ENCODE measurements at places on chromosomes 6 and 20.
A peak's percentile ranks its signal among the peaks of the same experiment; 100 is the strongest.

- DNase-seq, result no peak
These were observed 29.7 kb upstream of the GCNT2 start for GRCh38 chr6:10491463-10491862.

DNA sequence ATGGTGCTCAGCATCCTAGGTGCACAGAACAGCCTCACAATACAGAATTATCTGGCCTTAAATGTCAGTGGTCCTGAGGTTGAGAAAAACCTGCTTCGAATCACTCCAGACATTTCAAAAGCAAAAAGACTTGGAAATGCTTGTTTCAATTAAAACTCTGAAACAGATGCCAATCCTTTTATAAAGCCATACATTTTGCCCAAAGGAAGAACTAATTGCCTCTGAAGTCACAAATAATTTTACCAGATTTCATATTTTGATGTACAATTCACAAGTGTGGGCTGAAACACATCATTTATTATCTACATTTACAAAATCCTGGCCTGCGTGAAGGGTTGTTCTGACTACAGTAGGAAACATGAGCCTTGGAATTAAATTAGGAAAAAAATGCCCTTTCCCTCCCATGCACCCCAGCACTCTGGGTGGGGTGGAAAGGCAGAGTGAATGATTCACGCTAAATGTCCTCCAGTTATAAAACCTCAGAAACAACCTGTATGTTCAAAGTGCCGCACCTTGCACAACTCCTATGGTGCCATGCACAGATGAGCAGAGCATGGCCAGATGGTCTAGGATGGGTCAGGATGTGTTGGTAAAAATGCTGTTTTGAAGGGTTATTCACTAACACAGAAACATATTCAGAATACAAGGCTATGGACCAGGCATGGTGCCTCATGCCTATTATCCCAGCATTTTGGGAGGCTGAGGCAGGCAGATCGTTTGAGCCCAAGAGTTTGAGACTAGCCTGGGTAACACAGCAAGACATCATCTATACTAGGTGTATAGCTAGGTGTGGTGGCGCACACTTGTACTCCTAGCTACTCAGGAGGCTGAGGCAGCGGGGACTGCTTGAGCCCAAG lies 87.0 kb downstream of the ZMYND8 start:
- no peak for DNase-seq

DNA sequence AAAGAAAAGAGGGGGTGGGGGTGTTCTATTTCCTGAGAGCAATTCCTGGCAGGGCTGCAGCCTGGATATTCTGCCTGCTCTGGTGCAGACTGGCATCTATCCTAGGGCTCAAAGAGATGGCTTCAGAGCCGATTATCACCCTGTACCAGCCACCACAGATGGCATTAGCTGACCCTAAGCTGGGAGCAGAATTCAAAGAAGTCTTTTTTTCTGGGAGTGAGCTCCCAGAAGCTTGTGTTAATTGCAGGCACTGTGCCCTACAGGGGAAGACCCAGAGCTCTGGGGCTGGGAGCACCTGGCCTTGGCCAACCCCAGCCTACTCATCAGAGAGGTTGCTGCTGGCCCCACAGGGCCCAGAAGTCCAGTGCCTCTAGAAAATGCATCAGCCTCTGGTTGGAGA lies 85.9 kb downstream of the PXDC1 start:
- no peak for DNase-seq

DNA sequence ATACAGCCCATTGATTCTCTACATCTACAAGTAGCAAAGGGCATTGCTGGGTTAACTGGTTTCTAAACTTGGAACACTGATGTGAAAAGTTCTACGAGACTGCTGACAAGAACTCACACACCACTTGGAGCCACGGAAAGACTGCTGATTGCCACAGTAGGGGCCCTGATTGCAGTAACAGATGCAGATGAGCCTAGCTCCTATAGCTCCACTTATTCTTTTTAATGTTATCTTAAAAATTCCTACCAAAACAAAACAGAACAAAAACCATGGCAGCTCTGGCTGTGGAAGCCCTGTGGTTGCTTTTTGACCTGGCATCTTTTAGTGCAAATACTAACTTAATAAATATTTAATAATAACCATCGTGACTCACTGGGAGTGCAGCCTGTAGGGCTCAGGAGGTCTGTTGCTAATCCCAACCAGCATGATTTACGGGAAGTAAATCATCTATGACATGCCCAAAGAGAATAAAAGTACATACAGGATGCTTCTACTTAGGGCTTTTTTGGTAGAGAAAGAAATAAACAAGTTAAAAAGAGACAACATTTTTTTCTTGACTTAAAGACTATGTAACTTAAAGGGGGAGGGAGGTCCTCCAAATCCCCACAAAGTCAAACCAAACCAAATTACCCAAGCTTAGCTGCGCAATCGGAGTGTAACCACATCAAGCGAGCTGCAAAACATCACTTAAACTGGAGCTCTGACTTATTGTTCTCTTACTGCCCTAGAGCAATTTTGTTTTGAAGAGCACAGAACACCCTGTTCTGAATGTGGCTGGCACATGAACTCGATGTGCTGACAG lies 87.2 kb downstream of the FKBP5 start:
- DNase-seq, result peak; percentile 74

GRCh38 chr20:2386516-2387179 lies 5.9 kb downstream of the TGM6 start:
- DNase-seq, result peak; percentile 3

- peak; percentile 79 for DNase-seq
These were observed 1.4 kb upstream of the LRRN4 start for GRCh38 chr20:6055161-6055783.

GRCh38 chr6:5089481-5090438 lies 4.6 kb downstream of the PPP1R3G start:
- DNase-seq, result peak; percentile 47

GRCh38 chr20:3307078-3307477 lies 68.1 kb upstream of the SLC4A11 start:
- DNase-seq, result no peak

DNA sequence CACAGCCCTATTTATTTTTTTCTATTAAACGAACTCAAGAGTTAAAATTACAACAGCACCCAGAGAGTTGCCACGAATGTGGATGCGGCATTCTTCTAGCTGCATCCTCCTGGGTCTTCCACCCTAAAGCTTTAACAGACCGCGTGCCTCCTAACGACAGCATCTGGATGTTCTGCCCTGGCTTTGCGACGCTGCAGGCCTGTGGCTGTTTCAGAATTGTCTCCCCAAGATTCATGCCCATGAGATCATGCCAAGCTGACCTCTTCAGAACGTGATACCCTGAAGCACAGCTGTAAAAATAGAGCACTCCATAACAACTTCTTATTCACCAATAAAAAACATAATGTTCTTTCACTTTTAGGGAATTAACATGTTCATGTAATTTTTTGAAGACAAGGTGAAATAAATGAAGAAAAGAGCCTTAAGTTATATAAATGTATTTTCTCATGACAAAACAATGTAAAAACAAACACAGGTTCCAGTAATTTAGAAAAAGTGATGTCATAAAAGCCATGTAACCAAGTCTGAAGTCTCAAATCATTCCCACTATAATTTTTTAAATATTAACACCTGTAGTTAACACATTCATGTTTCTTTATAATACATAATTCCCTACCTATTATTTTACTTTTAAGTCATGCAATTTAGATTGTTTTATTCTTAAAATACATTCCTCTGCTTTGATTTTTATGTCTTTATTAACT lies 26.5 kb downstream of the HIVEP2 start:
- no peak for DNase-seq

- DNase-seq, result peak; percentile 76
These were observed 225.7 kb downstream of the UST start for GRCh38 chr6:148972481-148972880.

GRCh38 chr6:161411265-161411944 lies 137.5 kb upstream of the AGPAT4 start:
- peak; percentile 83 for DNase-seq

GRCh38 chr6:21005816-21006570 lies 471.7 kb downstream of the CDKAL1 start:
- DNase-seq, result peak; percentile 96

DNA sequence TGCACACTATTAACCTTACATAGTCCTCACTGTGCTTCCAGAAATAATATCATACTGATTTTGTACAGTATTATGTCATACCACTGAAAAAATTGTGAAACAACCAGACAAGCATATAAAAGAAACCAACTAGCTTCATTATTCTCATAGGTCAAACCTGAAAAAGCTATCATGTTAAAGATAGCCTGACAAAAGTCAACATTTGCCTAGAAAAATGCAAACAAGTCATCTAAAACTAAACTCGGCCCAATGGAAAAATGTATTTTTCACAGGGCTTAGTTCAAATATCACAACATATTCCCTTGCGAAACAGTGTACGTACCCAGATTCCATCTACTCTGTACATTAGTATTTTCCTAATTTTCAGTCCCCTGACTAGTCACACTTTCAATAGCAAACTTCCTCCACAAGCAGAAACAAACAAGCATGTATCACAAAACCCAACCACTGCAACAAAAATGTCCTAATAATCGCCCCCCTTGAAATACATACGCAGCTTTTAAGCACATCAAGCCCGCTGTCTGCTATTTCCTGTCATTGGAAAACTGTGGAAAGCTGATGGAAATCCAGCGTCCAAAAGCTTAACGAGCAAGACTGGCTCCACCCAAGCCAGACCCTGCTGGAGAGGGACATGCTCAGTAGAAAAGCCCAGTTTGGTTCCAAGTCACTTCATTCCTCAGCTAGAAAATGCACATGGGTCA lies 93.1 kb downstream of the EPB41L2 start:
- no peak for DNase-seq

DNA sequence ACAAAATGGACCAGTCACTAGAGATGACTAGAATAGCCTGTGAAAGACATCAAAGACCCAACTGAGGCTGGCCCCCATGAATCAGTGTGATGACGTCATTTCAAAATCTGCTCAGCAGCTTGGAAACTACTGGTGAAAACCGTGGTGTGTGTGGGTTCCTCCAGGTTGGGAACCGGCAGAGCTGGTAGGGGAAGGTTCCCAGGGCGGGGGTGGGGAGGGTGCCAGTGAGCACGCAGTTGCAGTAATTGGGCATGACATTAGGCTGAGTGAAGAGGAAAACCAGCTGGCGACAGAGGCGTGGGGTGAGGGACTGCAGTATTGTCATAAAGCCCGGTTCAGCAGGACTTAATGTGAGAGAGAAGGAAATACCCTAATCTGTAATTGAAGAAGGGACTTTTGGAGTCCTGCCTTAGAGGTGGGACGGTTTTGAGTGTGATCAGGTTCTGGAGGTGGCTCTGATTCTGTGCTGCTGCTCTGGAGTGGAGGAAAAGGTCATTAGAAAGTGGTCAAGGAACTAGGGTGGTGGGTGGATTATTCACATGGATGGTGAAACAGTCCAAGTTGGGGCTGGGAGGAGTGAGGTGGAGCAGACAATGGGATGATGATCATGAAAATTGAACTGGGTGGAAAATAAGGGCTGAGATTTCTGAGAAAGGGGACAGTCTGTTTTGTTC lies 52.0 kb upstream of the MTHFD1L start:
- DNase-seq, result peak; percentile 79

DNA sequence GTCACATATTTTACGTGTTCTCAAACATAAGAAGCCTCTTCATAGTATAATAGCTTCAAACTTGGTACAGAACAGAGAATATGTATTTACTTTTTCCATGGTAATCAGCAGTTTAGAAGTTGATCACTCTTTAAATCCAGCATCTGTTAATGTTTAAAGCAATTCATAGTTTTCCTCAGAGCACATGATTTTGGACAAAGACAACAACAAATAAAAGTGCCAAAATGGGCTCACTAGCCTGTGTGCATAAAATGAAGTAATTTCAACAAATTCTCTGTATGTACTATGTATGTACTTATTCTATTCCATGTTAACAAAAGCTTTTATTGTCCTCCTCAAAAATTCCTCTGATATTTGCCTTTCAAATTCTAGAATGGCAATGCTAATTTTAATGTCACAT lies 38.1 kb upstream of the UST start:
- no peak for DNase-seq

DNA sequence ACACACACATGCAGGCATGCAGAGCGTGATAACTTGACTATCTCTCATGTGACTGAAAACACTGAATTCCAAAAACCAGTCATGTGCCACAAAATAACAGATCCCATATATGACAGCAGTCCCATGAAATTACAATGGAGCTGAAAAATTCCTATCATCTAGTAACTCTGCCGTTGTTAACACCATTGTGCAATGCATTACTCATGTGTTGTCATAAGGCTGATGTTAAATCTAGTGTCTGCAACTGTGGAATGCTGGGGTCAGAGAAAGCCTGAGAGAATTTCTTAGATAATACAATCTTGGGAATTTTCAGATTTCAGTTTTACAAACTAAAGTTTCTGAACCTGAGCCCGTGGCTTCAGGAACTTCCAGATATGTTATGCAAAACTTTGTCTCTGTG lies 70.2 kb downstream of the LYRM4 start:
- DNase-seq, result peak; percentile 87

DNA sequence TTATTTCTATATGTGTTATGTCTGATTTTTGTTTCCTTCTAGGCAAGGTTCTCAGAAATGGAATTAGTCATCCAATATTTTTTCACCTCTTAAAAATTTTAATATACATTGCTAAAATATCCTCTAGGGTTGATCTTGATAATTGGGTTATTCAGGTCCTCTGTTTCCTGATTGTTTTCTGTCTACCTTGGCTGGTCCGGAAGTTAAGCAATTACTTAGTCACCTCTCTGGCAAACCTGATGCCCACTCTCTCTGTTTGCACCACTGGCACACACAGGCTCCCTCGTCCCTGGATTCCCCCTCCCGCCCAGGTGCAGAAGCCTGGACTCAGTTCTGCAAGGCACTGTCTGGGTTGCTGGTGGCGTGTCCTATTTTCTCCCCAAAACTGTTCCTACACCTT lies 27.7 kb downstream of the CST9L start:
- no peak for DNase-seq

GRCh38 chr20:62864207-62864606 lies 2.6 kb upstream of the TCFL5 start:
- no peak for DNase-seq

DNA sequence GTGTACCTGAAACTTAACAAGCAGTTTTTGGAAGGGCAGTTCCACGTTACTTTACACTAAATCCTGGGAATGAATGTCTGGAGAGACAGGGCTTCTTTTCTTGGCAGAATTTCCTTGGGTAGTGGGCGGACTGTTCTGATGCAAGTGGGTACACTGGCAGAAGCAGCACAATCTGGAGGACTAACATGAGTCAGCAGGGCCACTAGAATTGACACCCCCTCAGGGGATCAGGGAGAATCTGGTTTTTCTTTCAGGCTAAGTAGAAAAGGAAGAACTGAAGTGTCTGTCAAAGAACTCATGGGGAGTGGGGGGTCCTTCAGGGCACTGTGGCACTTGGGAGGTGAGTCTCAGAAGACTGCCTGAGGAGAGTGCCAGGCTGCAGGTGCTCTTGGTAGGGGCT lies 34.6 kb downstream of the PANK2 start:
- no peak for DNase-seq

- DNase-seq, result no peak
These were observed 1.5 kb downstream of the SNAP25 start for GRCh38 chr20:10219993-10220750.

- no peak for DNase-seq
These were observed 185.7 kb downstream of the ASCC3 start for GRCh38 chr6:100695445-100695844.
